Right forelimb (tissue), 1 donor: ENCODE measurements at places on chromosomes 1 and 21.

GRCh38 chr1:153390938-153391710 is at the start of gene S100A8:
Gene S100A8 (minus strand): TSS chr1:153391073. CDS start chr1:153390535, 538 bp downstream.
- DNase-seq, result no peak

- DNase-seq, result no peak
These were observed 42.0 kb upstream of the MTF1 start for GRCh38 chr1:37901191-37901892.

- no peak for DNase-seq
These were observed 21.4 kb downstream of the CNST start for GRCh38 chr1:246587606-246588005.

DNA sequence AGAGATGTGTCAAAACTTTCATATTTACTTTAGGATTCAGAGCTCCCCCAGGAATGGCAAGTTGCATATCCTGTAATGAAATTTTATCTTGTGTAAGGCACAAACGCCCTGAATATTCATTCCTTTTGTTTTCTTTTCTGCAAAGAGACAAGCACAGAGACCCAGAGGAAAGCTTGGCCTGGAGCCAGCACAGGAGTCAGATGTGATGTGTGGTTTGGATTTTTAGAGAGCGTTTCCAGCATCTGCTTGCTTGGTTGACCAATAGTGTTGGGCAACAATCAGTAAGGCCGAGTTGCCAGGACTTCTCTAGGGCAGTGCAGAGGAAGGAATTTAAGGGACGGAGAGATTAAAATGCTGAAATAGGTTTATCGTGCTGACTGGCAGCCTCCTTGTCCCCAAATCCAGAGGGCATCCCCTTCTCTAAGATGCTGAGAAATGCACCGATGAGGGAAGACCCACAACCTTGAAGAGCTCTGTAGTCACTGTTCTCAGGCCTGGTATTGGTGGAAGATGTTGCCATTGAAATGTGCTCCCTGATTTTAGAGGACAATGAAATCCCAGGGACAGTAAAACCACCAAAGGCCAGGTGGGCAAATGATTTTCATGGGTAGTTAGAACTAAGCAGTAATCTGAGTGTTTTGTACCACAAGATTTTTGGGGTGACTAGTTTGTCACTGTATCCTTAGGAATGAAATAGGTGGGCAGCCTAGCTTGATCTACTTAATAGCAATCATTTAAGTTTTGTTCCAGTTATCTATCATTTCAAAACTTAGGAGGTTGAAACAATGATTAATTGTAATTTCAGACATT is 37.9 kb upstream of the RHOU start:
- DNase-seq, result no peak

DNA sequence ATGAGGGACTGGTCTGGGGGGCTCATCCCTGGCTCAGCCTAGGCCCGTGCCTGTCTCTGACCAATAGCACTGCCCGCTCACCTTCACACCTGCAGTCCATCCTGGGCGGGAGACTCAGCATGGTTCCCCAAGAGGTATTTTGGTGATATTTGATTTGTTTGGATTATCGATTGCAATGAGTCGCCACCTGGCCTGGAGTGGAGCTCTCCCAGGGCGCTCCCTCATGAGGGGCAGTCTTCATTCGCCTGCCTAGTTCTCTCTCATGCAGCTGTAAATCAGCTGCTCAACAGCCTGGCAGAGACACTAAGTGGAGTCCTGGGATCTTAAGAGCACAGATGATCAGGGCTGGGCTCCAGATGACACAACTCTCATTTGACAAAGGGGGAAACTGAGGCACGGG is 90.1 kb upstream of the ACTL8 start:
- no peak for DNase-seq

DNA sequence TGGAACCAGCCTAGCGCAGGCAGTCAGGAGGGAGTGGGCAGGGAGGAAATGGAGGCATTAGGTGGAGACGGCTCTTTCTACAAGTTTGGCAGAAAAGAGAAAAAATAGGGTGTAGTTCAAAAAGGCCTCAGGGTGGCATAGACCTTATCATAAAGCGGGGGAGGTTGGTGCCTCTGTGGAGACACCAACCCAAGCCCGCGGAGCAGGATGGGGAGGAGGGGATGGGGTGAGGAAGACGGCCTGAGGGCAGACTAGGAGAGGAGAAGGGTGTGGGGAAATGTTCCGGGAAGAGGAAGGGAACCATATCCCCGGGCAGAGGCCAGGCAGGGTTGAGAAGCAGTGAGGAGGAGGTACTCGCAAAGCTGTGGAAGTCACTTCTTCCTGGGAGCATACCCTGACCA is 17.4 kb upstream of the SHE start:
- no peak for DNase-seq

- DNase-seq, result no peak
These were observed 164.3 kb upstream of the ZC3H12A start for GRCh38 chr1:37310064-37310463.

DNA sequence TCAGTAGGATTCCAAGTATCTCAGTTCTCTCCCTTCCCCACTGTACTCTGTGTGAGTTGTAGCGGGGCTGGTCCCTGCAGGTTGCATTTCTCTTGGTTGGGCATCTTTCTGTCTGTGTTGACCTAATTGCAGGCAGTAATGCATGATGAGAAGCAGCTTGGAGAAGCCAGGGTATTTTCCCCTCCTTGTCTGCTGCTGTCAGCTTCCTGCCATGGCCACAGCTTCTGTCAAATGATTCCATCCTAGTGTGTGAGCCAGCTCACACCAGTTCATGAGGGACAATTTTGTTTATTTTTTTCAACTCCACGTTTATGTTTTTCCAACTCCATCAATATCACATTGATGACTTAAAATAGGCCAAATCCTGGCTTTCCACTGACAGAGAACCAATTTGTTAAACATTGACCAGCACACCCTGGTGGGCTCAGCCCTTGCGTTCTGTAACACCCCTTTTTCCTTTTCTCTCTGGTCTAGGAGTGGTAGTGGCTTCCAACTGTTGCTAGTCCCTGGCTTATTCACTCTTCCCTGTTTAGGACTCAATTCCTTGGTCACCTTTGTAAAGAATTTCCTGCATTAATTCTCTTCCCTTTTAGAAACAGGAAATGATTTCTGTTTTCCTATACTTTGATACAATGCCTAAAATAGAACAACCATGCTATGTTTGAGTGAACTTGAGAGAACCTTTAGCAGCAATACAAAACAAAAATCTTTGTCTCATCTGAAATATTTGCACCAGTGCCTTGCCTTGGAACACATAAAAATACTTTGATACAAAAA is 44.9 kb upstream of the APOBEC4 start:
- no peak for DNase-seq

- no peak for DNase-seq
These were observed 16.9 kb upstream of the EFCAB14 start for GRCh38 chr1:46735708-46736324.

GRCh38 chr1:175303201-175303707 is 110.7 kb upstream of the KIAA0040 start:
- no peak for DNase-seq

DNA sequence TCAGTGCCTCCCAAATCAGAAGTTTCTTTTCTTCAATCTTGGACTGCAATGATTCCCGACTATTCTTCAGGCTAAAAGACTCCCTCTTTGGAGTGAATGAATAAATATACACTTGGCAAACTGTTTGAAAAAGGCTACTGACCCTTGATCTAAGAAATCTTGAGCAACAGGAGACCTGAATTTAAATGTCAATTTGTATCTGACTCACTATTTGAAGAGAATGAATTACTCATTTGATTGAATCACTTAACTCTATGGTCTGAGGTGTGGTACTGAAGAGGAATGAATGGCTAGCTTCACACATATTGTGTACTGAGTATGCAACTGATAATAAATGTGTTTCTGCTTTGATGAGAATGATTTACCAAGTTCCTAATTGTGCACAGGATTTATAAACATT is 4.6 kb upstream of the SMG7 start:
- no peak for DNase-seq

GRCh38 chr1:92168657-92169056 is 49.1 kb upstream of the C1orf146 start:
- DNase-seq, result no peak

GRCh38 chr1:39453603-39454002 is 37.8 kb upstream of the BMP8A start:
- DNase-seq, result no peak

GRCh38 chr21:26470351-26471098 is 102.6 kb downstream of the CYYR1 start:
- no peak for DNase-seq

DNA sequence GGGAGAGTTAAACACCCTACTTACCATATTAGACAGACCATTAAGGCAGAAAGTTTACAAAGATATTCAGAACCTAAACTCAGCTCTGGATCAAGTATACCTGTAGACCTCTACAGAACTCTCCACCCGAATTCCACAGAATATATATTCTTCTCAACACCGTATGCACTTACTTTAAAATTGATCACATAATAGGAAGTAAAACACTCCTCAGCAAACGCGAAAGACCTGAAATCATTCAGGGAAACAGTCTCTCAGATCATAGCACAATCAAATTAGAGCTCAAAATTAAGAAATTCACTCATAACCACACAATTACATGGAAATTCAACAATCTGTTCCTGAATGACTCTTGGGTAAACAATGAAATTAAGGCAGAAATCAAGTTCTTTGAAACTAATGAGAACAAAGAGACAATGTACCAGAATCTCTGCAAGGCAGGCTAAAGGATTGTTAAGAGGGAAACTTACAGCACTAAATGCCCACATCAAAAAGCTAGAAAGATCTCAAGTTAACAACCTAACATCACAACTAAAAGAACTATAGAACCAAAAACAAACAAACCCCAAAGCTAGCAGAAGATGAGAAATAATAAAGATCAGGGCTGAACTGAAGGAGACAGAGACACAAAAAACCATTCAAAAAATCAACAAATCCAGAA is 19.1 kb downstream of the CD84 start:
- DNase-seq, result no peak

DNA sequence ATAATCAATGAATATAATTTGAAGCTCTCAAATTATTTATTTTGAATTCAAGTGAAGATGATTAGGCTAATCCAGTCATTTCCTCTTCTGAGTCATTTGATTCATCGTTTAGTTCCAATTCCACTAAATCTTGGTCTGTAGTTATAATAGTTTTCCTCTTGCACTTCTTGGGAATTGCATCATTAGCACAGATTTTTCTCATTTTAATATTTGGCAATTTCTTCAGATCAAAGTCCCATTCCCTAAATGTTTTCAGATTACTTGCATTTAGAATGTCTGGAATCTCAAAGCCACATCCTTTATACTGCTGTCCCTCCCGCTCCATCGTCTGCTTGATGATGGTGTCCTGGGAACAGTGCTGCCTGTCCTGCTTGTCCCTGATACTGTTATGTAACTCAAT is 43.5 kb downstream of the MAST2 start:
- no peak for DNase-seq

- no peak for DNase-seq
These were observed 43.1 kb downstream of the PCNX2 start for GRCh38 chr1:233252441-233252840.

DNA sequence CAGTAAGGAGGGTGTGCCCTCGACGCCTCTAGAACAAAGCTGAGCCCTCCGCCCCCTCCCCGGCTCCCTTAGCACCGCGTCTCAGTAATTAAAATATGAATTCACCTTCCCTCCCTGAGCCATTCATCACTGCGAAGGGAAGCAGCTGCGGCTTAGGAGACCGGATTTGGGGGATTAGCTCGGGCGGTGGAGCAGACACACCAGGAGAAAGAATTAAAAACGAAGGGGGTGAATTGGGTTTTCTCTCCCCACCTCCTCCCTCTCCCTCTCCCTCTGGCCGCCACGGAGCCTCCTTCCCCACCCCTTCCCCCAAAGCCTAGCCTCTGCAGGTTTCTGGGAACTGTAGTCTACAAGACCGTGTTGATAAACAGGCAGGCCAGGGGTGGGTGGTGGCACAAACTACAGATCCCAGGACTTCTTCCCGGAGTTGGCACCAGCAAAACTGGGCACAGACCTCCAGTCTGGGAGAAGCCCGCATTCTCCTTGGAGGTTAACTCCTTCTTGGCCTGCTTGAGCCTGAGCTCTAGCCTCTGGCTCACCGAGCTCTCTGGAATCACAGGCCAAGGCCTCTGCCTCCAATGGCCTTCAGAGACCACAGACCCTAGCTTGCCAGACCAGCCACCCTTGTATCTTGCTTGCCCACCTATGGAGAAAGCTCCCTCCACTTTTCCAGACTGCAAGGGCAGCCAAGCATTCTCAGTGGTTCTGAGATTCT is 10.8 kb downstream of the BLACAT1 start:
- DNase-seq, result peak; percentile 69

- DNase-seq, result no peak
These were observed 57.9 kb downstream of the OVGP1 start for GRCh38 chr1:111369645-111370044.

DNA sequence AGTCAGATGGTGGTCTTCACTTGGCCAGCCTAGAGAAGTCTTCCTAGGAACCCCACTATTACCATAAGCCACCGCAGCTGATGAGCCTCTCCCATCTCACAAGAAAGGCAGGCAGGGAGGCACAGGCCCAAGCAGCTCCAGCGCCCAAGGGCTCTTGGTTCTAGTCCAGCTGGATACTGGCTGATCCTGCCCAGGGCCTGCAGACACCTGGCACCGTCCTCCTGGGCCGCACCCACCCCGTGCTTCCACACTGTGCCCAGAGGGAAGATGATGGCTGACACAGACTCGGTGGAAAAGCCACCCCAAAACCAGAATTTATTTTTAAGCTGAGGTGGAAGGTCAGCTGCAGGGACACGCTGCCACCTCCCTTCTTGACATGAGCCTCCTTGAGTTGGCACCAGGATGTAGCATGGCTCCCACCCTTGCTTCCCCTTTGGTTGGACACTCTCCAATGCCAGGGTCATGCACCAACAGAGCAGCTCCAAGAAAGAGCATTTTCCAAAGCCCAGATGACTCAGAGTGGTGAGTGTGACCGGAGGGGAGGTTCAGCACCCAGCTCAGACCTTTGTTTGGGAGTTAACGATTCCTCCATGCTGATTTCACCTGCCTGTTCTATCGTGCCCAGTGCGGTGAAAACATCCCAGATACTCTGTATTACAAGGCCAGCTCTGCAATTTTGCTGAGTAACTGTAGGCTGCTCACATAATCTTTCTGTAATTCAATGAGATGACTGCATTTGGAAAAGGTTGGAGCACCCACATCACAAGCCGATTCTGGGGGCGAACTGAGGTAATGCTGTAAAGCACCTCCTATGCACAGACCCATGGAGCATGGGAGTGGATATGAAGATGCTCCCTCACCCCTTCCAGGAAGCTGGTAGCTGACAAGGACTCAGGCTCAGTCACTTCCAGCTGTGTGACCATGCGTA is 63.1 kb upstream of the SLC2A1 start:
- no peak for DNase-seq

DNA sequence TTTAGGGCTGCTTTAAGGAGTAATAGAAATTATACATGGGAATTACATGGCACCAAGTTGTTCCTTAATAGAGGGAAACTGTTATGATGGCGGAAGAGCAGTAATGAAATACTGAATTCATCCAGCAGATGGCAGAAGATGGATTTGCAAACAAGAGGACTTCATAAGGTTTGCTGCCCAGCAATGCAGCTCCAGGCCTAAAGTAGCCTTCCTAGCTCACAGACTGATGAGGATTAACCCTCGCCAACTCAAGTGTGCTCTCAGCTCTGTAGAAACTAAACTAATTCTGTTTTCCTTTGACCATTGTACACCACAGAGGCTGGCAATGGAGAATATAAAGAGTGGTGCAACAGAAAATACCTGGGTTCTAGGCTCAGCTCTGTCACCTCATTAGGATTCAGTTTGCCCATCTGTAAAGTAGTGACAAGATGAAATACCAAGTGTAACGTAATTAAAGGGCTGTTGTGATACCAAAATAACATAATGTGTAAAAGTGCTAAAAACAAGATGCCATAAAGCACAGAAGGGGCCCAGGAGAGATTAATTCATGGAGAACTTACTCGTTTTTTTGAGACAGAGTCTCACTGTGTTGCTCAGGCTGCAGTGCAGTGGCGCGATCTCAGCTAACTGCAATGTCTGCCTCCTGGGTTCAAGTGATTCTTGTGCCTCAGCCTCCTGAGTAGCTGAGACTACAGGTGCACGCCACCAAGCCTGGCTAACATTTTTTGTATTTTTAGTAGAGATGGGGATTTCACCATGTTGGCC is 102.4 kb upstream of the SERBP1 start:
- no peak for DNase-seq
